ENCODE measurements at places on chromosomes 6 and 20. TPM values are rescaled to one million over a fixed set of nuclear protein-coding genes. Genes with fewer than 3 reads are reported as not detected.

DNA sequence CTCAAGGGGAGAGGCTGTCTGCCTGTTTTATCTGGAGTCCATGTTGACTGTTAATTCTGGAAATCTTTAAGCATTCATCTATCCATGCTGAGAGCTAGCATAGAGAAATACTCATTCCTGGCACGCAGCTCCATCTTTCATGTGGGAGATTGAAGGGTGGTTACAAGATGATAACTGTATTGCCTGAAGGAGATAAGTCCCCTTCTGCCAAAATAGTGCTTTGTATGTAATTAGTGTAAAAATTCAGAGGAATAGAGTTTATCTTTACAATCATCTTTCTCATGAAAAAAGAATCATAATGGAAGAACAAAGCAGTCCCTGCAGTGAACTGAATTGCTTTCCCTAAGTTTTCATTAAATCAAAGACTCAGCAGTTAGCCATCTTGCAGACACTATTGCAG is 256.5 kb downstream of the SLC35F1 start:
- DNase-seq, result no peak

GRCh38 chr20:44594730-44595129 is 12.4 kb downstream of the PKIG start:
- peak; percentile 64 for DNase-seq

GRCh38 chr6:75374961-75375400 is 90.4 kb upstream of the TMEM30A start:
- DNase-seq, result no peak

Gene BEND6
- polyA plus RNA-seq, result 9.2 TPM

- no peak for DNase-seq
Measured at GRCh38 chr20:47704746-47705496, 80.4 kb downstream of the SULF2 start.

Gene SLC52A3
- polyA plus RNA-seq, result not detected

DNA sequence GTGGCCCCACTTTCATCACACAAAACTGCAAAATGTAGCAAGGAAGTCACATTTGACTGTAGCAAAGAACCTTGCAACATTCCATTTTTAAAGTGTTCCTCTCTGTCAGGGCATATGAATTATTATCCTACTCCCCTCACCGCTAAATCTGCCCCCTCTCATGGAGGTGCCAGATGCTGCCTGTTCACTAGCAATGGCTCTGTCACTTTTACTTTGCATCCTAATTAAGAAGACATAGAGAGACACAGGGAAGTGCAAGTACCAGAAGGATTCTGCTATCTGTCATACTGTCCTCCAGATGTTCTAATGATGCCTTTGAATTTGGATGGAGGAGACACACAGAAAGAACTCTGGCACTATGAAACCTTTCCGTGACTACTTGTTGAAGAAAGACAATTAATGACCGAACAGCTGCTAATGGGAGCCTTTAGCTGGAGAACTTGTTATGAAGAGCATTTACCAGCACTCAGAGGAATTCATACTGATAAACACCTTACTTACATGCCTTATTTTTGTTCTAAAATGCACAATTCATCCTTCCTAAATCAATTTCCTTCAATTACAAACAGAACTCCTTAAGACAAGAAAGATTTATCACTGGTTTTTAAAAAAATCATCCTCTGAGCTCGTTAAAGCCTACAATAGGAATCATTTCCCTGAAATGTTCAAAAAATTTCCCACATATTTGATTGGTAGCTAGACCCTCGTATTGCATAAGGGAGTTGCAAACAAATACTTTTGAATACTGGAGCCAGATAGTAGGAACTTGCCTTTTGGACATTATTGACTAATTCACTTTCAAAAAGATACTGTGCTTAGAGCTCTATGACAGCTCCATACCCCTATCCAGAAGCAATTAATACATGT is 292.6 kb downstream of the UBE3D start:
- DNase-seq, result no peak

Gene C20orf141
- not detected for polyA plus RNA-seq
